Bronchial smooth muscle cell (primary cell): ENCODE measurements at places on chromosomes 13 and 19. TPM values are rescaled to one million over a fixed set of nuclear protein-coding genes. Genes with fewer than 3 reads are reported as not detected.

The RXFP2 gene
- total RNA-seq = not detected in 2 replicates

The PSG7 gene
- not detected in 2 replicates for total RNA-seq

The NXNL1 gene
- not detected in 2 replicates for total RNA-seq

The PRODH2 gene
- not detected in 2 replicates for total RNA-seq

The C1QTNF9 gene
- total RNA-seq = 0.09 TPM in 1 of 2 replicates, not detected in the other

The FGF22 gene
- 0.16 TPM in 1 of 2 replicates, not detected in the other for total RNA-seq

The LSR gene
- total RNA-seq = 0.47 TPM in 1 of 2 replicates, not detected in the other

The ZNF66 gene
- total RNA-seq = 1.1 and 2.1 TPM in 2 replicates

The ACP7 gene
- 0.16 and 0.17 TPM in 2 replicates for total RNA-seq

The SHC2 gene
- 1.7 and 2.5 TPM in 2 replicates for total RNA-seq

The RPS15 gene
- total RNA-seq = 253 and 340 TPM in 2 replicates

The KRTDAP gene
- total RNA-seq = not detected in 2 replicates

The NCAN gene
- under 0.01 TPM in 1 of 2 replicates, not detected in the other for total RNA-seq

The XPO4 gene
- 7.8 and 11.3 TPM in 2 replicates for total RNA-seq

The RPS16 gene
- 96.1 and 102 TPM in 2 replicates for total RNA-seq

The ESD gene
- 59.0 and 93.3 TPM in 2 replicates for total RNA-seq

The PLK5 gene
- under 0.01 TPM in 1 of 2 replicates, not detected in the other for total RNA-seq

The ZNF738 gene
- 1.2 and 3.0 TPM in 2 replicates for total RNA-seq

The NPHS1 gene
- total RNA-seq = 0.16 TPM in 1 of 2 replicates, not detected in the other

The ATP4A gene
- not detected in 2 replicates for total RNA-seq

The BRME1 gene
- 0.32 TPM in 1 of 2 replicates, not detected in the other for total RNA-seq

The YJEFN3 gene
- 0.17 and 0.32 TPM in 2 replicates for total RNA-seq

The ZNF649 gene
- total RNA-seq = 3.8 and 4.3 TPM in 2 replicates

The VMAC gene
- 6.4 and 7.6 TPM in 2 replicates for total RNA-seq

The CGB7 gene
- total RNA-seq = 0.17 and 0.47 TPM in 2 replicates

The APOC4 gene
- not detected in 2 replicates for total RNA-seq

The MIPEP gene
- 65.4 and 68.1 TPM in 2 replicates for total RNA-seq

The NLRP13 gene
- not detected in 2 replicates for total RNA-seq

The PABPC3 gene
- total RNA-seq = under 0.01 and 0.17 TPM in 2 replicates

The EPSTI1 gene
- total RNA-seq = 2.0 and 2.4 TPM in 2 replicates

The ZNF835 gene
- total RNA-seq = 0.09 TPM in 1 of 2 replicates, not detected in the other

The CYP4F8 gene
- total RNA-seq = under 0.01 TPM in 1 of 2 replicates, not detected in the other

The SULT2B1 gene
- total RNA-seq = 0.16 and 0.17 TPM in 2 replicates

The LPAR6 gene
- 3.2 and 7.9 TPM in 2 replicates for total RNA-seq
